Activated effector memory CD4-positive, alpha-beta T cell treated with Interleukin-2 at 50 U/mL for 16 hours (primary cell): ENCODE measurements at places on chromosomes 11 and 22.

DNA sequence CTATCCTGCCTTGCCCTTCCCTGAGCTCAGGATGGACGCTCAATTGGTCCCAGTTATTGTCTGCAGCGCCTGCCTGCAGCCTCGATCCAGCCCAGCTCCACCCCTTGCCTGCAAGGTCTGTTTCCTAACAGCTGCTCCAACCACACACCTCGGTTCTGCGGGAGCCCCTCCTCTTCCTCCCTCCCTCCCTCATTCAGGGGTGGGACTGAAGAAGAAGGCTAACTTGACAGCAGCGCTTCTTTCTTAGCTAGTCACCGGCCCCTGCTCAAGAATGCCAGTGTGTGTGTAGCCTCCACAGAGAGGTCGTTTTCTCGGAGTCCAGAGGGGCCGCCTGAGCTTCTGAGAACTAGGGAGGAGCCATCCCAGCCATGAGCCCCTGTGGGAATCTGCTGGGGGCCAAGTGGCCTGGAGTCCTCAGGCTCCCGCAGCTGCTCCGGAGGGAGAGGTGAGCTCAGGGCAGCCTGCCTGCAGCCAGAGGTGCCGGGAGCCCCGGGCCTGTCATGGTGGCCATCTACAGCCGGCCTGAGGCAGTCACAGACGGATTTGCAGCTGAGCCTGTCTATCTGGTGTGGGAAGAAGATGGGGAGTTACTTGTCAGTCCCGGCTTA, 36.1 kb downstream of the LIMK2 start:
- peak; percentile 62 for DNase-seq

GRCh38 chr11:10599388-10600175, 31.1 kb upstream of the LYVE1 start:
- DNase-seq, result no peak

DNA sequence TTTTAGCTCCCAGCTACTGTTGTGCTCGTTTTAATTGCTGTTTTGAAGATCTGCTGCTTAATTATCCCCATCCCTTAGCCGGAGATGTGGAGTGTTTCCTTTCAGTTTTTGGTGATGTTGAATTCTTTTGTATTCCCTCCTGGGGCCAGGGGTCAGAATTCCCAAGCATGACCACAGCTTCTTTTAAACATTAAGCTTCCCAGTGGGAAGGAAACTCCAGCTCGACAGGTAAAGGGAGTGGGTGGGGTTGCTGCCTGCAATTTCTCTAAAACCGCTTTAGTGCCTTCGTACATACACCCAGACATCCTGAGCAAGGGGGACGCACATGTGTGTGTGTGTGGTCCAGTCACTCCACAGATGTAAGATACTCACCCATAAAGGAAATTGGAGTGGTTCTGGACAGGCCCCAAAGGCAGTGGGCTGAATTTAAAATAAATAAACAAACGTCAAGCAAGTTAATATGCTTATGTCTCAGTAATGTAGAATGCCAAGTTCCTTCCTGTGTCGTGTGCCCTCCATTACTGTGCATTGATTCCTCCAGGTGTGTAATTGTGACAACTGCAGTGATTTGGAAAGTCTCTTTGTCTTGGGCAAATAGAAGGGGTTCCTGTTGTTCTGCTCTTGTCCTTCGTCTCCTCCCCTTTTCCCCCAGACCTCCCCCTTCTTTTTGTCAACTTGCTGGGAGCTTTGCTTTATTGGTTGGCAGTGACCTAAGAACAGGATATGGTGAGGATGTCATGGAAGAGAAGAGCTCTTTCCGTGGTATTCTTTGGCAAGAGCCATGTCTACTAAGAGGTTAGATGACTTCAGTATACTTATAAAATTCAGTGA, 19.2 kb upstream of the ADSL start:
- no peak for DNase-seq

DNA sequence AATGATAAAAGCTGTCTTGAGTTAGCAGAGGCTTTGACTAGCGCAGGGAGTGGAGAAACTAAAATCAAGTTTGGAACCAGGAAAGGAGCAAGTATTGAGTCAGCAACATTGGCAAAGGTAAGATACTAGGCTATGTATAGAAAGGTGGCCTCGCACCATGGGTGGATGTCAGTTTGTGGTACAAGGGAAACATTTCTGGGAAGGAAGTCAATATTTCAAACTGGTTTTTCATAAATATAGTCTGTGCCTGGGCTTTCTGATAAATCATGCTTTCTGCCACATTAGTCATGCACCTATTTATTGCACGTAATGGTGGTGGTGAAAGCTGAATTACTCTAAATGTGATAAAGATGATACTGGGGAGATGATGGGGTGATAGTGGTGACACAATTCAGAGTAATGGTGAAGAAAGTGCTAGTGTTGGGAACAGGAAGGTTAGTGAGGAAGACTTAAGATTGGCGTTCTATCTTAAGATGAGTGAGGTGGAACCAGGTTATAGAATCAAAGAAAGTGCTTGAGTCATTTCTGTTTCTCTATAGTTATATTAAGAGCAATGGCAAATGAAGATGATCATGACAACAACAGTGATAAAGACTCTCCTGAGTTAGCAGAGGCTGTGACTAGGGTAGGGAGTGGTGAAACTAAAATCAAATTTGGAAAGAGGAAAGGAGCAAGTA, 729.0 kb downstream of the FAM181B start:
- no peak for DNase-seq

DNA sequence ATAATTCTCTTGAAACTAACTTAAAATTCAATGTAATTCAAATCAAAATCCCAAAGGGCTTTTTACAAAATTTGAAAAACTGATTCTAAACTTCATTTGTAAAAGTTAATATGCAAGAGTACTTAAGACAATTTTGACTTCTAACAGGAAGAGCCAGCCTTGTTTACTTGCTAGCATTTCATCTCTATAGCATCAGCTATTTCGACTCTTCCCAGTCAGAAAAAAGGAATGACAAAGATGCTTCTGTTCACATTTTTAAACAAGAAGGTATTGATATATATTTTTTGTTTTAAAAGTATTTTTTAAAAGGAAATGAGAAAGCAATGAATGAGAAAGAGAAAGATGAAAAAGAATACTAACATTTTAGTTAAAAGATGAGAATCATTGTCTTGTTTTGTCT, 16.4 kb downstream of the SLN start:
- no peak for DNase-seq

DNA sequence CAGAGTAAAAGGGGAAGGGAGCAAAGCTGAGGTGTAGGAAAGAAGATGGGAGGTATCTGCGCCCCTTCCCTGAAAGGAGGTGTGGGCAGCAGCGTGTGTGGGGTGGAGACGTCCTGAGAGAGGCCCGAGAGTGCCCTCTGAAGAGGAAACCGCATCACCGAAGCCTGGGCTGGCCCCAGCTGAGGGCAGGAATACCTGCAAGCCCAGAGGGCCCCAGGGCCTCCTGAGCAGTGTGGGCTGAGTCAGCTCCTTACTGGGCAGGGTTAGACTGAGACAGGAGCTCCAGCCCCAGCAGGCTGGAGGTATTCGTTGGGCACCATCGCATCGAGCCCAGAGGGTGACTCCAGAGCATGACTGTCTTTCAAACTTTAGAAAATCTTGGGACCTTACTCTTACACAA, 534.0 kb upstream of the B3GAT1 start:
- no peak for DNase-seq

GRCh38 chr11:67463680-67464410, 5.2 kb downstream of the TMEM134 start:
- DNase-seq, result no peak

- DNase-seq, result no peak
Measured at GRCh38 chr11:16322190-16322589, 34.2 kb downstream of the SOX6 start.

DNA sequence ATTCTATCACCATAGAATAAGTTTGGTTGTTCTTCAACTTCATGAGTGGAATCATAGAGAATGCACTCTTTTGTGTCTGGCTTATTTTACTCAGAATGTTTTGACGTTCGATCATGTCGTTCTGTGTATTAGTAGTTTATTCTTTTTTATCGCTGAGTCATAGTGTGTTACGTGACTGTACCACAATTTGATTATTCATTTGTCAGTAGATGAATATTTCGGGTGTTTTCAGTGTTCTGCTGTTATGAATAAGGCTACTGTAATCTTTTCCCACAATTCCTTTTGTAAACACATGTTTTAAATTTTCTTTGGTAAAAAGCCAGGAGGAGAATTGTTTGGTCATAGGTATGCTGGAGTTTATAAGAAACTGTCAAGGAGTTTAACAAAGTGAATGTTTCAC, 279.9 kb upstream of the B3GAT1 start:
- no peak for DNase-seq
